ENCODE measurements at places on chromosomes 1 and 21. TPM values are rescaled to one million over a fixed set of nuclear protein-coding genes. Genes with fewer than 3 reads are reported as not detected.

GRCh38 chr1:233107130-233107660 is 156.8 kb downstream of the NTPCR start:
- DNase-seq, result no peak

DNA sequence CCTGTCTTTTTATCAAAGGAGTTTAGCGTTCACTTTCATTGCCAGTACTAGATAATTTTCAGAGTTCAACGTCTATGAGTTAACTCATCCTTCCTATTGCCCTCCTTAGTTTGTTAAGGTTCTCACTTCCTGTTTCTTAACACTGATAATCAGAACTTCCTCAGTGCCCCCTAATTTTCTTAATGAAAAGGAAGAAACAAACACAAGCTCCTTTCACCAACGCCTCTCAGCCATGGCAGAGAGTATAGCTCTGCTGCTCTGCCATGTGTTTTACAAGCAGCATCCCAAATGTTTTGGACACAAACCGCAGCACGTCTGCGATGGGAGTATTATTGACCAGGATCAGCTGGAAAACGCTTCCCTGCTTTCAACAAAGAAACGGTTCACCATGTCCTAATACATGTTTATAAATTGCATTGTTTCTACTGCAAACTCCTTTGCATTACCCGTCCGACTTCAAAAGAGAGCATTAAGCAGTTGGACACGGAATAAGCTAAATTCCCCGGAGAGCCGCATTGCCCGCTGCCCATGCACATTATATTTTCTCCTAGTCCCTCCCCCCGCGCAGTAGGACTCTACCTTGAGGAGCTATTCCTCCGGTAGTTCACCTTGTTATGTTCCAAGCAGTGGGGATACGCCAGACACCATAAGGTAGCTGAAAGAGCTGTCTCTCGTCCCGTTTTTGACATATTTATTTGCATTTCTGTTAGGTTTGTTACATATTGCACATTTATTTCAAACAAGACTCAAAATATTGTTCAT is 561 bp downstream of the OLFM3 start:
- DNase-seq, result peak; percentile 1

- DNase-seq, result peak; percentile 15
Observed at GRCh38 chr1:180169640-180170195, 15.0 kb downstream of the QSOX1 start.

DNA sequence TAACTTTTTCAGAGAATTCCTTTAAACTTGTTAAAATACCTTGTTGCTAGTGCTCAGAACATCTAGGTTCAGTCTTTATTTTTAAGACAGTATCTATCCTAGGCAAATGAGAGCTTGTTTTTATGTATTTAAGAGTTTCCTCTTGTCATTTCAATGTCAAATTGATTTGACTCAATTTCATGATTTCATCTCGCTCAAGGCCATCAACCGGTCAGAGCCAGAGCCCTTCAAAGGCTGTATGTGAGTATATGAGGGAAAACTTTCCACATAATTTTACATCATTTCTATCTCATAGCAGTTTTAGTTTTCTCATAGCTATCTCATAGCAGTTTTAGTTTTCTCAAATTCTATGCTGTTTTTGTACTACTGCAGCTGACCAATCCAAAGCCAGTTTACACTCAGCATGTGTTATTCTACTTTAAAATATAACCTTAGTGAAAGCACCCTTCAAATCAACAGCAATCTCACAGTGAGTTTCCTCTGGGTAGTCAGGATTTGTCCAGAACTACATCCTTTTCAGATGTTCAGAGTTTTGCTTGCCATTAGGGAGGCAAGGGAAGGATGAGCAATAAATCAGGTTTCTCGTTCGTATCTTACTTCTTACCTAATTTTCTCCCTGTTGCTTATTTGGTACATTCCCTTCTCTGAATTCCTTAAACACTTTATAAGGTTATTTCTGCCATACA is 12.7 kb downstream of the HNRNPU start:
- DNase-seq, result no peak

DNA sequence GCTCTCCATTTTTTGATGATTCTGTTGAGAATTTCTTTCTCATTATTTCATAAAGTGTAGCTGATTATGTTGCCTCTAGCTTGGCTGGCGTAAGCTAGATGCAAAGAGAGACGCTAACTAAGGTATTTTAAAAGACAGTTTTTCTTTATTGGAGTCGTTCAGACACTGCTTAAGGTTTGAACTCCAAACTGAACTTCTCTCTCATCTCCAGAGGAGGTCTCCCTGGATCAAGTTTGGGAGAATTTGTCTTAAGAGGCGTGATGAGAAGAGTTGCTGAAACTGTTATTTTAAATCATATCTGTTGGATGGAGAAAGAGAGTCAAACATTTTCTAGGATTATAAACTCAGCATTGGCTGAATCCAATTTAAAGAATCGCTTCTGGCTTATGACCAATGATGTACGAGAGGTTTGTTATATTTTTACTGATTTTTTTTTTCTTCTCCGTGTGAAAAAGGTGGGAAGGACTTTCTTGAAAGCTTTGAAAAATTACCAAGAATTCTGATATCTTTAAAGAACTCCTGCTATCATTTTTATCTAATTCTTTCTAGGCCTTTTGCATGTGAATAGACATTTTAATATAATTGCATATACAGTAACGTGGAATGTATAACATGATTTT is 34.0 kb downstream of the MAP3K7CL start:
- peak; percentile 88 for DNase-seq

DNA sequence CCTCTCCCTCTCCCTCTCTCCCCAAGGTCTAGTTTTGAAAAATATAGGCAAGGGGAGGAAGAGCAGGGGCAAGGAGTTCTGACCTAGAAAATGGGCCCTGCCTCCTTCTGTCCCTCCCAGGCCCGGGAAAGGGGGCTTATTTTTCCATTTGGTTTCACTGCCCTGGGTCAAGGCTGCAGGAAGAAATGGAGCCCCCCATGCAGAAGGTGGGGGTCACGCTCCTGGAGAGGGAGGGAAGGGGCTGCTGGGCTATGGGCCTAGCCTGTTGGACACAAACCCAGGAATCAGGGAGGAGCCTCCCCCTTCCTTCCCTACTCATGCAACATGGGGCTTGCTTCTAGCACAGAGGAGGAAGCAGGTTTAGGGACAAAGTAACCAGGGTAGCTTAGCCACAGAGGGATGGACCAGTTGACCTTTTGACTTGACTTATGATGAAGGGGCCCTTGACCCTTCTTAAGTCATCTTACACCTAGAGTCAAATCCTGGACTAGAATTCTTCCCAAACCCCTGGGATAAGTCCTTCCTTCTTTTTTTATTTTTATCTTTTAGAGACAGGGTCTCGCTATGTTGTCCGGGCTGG is 70.4 kb upstream of the SSBP3 start:
- no peak for DNase-seq

DNA sequence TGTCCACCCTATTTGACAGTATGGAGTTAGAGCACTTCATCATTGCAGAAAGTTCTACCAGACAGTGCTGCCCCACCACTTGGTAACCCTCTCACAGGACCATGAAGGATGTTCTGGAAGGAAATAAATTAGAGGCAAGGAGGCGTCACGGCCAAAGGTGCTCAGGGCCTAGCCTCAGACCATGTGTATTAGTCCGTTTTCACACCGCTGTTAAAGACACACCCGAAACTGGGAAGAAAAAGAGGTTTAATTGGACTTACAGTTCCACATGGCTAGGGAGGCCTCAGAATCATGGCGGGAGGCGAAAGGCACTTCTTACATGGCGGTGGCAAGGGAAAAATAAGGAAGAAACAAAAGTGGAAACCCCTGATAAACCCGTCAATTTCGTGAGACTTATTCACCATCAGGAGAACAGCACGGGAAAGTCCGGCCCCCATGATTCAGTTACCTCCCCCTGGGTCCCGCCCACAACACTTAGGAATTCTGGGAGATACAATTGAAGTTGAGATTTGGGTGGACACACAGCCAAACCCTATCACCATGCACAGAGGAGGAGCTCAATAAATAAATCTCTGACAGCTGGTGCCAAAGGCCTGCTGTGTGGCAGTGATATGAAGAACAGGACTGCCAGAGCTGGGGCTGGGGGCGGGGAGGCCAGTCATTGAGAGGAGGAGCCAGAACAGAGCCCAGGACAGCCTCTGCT is 75.8 kb downstream of the FHAD1 start:
- DNase-seq, result no peak

- DNase-seq, result peak; percentile 58
Observed at GRCh38 chr1:15353839-15354579, 55.7 kb upstream of the EFHD2 start.

Gene VANGL1
- 7.6 TPM for total RNA-seq

Gene PDZK1IP1
- 68.5 TPM for total RNA-seq

Gene HES2
- total RNA-seq, result 5.0 TPM

Gene LRRC38
- not detected for total RNA-seq

Gene KCNT2
- total RNA-seq, result 18.7 TPM

Gene MSH4
- 0.40 TPM for total RNA-seq

Measured in lung (tissue), 17 donors.